CD4-positive, alpha-beta T cell treated with Interleukin-6 at 100 ng/mL for 8 hours (primary cell): ENCODE measurements at places on chromosomes 1 and 21.
A peak's percentile ranks its signal among the peaks of the same experiment; 100 is the strongest.

- no peak for DNase-seq
Measured at GRCh38 chr1:175415129-175415712, 222.6 kb upstream of the KIAA0040 start.

GRCh38 chr1:207048041-207048440, 3.0 kb downstream of the YOD1 start:
- no peak for DNase-seq

- no peak for DNase-seq
Measured at GRCh38 chr1:48115835-48116234, 106.7 kb upstream of the SLC5A9 start.

DNA sequence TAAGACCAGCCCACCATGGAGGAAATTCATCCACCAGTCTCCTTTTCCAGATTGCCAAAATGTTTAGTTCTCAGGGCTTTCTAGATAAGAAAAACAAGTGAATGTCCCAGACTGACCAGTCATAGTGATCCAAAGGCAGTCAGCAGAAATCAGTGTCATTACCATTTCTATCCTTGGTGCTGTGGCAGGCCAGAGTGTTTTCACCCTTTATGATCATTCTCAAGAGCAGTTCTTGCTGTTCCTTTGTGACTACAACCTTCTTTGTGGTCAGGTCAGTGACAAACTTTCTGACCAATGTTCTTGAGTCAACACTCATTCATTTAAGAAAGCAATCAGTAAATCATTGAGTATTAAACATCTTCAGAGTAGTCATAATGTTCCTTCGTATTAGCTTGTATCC, 7.3 kb upstream of the DHCR24 start:
- no peak for DNase-seq

GRCh38 chr1:66135161-66135560, 342.5 kb downstream of the PDE4B start:
- DNase-seq: no peak

DNA sequence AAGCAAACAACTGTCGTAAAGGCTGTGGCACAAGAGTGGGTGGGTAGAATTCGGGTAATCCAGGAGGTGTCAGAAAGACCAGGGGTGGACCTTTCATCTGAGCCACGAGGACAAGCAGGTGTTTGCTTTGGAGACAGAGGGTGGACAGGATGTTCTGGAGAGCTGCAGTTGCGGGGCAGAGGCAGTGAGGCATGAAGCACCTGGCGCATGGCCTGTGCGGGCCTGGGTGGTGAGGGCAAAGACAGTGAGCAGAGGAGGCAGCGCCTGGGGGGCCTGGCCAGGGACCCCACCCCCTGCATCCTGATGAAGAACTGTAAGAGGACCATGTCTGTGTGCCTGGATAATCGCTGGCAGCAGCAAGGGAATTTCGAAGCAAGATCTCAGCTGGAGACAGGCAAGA, 24.9 kb downstream of the KIF26B start:
- no peak for DNase-seq

DNA sequence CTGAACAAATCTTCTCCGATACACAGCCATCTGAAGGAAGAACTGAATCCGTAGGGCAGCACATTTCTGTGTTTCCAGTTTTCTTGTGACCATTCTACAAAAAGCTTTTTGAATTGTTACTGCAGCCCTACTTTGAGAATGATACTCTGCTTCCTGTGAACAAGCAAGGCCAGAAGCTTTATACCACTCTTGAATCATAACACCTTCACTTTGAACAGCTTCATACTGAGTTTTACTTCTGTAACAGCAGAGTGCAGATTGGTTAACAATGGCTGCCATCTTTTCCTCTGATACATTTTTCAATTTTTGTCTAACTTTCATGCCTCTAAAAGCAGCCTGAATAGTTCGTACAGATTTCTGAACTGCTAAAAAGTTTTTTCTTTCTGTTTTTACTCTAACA, 33.6 kb upstream of the F13B start:
- DNase-seq: no peak

DNA sequence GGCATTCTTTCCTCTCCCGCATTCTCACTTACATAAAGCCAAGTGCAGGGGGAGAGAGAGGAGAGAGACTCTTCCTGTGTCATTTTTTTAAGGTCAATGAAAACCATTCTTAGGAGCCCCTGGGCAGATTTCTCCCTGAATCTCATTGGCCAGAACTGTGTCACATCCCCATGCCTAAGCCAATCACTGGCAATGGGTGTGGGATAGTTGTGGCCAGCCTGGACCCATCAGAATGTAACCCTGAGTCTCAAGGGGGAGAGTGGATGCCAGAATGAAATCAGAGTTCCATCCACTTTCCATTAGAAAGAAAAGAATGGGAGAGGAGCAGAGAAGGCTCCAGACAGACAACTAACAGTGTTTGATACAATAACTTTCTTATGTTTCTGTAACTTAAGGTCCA, 31.2 kb upstream of the COQ8A start:
- DNase-seq: no peak

DNA sequence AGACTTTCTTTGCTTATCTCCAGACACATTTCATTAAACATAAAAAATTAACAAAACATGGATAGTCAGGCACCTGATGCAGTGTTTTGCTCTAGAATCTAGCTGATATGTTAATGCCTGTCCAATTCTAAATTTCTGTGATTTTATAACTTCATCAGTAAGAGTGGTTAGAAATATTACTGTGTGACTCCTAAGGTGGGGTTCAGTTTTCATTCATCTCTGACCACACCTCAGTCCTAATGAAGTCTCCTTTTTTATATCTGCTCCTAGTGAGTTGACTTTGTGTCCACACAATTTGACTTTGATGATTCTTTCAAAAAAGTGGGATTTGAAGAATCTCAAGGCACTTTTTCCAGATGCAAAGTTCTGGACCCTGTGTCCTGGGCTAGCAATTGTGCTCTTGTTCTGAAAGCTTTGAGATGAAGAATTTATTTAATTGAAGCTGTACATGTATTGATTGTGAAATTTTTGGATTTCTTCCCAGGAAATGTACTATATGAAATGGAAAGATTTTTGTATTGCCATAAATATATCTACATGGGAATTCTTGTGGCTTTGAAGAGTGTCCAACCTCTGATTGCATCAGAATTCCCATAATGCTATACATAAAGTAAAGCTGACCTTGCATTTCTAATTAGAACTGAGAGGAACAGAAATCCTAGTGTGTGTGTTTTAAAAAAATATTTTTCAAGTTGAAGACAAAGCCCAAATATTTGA, 111.2 kb downstream of the GIPC2 start:
- DNase-seq: no peak

- no peak for DNase-seq
Measured at GRCh38 chr1:23807453-23807852, 6.9 kb upstream of the GALE start.

- peak; percentile 39 for DNase-seq
Measured at GRCh38 chr1:2230781-2231531, 2.8 kb downstream of the SKI start.

DNA sequence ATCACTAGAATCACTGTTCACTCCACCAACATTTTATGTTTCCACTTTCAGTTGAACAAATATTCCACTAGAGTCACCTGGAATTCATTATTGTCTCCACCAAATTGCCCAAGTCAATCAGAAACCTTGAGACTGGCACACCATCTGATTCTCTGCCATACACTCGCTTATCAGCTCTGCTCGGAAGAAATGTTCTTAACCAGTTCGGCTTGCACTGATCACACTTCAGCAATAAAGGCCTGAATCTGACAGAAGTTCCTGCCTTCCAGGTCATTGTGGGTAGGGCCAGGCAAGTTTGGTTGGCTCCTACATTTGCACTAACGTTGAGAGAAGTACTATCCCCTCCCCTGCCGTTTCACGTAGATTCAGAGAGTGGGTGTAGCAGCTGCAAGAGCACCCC, 10.0 kb downstream of the TPM3 start:
- no peak for DNase-seq

DNA sequence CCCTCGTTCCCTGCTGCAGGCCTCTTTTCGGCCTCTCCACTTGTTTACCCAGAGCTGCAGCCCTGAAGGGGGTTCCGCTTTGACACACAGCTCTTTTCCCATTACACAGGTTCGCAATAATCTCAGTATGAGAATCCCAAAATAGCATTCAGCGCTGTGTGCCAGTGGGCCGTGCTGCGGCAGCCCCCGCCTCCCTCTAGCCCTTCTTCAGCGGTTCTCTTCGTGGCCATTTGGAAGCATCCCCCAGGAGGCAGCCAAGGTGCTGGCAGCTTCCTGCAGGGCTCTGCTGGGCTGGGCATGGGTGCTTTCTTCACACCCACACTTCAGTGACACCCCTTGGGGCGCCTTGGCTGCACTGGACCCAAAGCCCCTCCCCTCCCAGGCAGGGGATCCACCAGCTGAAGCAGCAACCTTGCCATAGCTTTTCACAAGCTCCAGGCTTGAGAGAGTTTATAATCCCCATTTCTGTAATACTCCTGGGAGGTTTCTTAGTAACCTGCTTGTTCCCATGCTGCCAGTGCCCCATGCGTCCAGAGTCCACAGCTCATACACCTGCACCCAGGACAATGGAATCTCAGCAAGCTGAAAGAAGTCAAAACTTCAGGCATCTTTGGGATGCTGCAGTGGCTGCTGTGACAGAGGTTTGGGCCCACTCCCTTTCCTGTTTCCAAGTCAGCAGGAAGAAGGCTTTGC, 8.1 kb downstream of the NCF2 start:
- DNase-seq: no peak

DNA sequence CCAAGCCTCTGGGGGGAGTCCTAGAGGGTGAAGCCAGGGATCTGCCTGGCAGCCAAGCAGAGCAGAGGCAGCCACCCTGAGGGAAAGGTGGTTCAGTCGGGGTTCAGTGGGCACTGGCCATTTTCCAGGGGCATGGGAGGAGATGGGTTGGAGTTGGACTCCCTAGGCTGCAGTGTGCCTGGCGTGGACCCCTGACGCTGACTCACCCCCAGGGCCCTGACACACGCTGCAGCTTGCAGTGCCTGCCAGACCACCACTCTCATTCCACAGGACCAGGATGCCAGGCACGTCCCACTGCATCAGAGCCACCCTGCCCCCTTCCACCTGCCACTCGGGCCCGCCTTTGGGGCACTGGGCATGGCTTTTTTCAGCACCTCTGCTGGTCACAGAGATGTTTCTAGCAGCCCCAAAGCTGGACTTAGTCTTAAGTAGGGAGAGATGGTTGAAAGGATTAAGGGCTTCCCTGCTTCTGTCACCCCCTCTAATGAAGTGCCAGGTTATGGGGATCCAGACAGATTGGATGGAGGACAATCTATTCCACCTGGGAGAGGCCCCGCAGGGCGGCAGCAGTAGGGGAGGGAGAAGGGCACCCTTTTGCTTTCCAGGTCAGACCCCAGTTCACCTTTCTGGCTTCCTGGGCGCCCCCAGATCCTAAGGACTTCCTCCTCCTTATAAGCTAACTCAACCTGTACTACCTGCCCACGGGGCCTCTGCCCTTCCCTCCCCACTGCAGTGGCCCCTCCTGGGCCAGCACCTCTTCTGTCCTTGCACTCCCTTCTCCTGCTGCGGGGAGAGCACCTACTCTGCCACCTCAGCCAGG, 1.6 kb downstream of the SYT2 start:
- no peak for DNase-seq

GRCh38 chr1:59570524-59570923, 244.2 kb upstream of the HOOK1 start:
- peak; percentile 36 for DNase-seq

DNA sequence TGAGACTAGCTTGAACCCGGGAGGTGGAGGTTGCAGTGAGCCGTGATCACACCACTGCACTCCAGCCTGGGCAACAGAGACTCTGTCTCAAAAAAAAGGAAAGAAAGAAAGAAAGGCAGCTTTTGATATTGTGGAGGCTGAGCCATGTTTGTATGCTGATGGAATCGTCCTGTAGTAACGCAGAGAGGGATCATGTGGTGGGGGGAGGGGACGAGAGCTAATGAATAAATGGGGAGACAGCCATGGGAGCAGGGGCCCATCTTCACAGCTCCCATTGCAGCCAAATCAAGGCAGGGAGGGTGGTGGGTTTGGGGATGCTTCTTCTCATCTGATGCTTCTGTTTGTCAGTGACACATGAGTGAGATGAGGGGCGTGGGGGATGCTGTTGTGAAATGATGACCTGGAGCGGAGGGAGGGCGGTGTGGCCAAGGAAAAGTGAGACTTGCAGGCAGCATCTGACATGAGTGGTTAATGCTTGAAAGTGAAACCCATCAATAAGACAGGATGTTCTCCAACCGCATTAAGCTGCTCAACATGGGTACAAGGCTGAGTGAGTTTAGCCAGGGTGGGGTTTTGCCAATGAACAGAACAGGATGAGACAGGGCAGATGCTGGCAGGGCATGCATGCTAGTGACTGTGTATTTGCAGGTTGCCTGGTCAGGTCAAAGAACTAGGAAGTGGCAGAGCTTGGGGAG, 16.7 kb downstream of the SPATA21 start:
- peak; percentile 76 for DNase-seq

DNA sequence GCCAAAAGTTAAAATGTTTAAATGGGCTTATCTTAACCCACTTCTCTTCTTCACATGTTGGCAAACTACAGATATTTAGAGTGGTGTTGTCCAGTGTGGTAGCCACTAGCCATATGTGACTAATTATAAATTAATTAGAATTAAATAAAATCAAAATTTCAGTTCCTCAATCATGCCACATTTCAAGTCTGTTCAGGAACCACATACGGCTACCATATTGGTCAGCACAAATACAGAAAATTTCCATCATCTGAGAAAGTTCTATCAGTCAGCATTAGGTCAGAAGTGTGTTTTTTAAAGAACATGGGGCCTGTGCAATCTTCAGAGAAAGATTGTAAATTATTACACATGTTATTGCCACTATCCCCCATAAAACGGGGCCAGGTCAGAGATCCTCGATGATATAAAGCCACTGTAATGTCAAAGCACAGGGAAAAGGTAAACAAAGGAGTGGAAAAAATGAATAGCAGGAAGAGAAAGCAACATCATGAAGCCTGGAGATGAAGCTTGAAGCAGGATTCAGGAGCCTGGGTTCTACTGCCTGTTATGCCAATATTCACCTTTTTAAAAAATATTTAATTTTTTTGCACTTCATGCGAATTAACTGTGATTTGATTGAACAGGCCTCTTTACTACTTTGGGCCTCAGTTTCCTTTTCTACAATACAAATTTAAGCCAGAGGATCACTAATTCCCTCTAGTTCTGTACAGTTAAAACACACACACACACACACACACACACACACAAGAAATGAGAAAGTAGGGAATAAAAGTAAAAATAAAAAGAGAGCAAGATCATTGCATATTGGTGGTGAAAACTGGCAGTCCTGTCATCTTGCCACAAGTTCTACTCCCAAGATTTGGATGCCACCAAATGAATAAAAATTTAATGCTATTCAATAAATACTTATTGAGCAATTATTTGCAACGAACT, 2.3 kb downstream of the RSBN1 start:
- DNase-seq: no peak

GRCh38 chr1:206982216-206982615, 12.0 kb upstream of the FCAMR start:
- peak; percentile 52 for DNase-seq

DNA sequence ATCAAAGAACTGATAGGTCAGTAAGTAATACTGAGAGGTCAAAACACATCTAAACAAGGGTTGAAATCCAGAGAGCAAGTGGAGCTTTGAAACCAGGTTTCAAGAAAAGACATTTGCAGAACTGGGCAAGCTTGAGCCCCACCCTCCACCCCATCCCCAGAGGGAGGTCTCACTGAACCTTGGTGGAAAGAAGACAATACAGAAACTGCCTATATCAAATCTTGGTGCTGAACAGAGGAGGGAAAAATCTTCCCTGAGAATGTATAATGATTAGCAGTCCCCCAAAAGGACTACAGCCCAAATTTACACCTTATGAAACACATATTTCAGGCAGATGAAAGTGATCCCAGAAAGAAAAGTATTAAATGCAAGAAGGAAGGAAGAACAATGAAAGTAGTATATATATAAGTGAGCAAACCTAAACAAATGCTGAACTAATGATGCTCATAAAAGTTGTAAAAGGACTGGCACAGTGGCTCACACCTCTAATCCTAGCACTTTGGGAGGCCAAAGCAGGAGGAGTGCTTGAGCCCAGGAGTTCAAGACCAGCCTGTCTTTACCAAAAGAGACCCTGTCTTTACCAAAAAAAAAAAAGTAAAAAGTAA, 12.4 kb downstream of the ZBTB17 start:
- DNase-seq: no peak
